ENCODE measurements at places on chromosomes 1 and 21.

DNA sequence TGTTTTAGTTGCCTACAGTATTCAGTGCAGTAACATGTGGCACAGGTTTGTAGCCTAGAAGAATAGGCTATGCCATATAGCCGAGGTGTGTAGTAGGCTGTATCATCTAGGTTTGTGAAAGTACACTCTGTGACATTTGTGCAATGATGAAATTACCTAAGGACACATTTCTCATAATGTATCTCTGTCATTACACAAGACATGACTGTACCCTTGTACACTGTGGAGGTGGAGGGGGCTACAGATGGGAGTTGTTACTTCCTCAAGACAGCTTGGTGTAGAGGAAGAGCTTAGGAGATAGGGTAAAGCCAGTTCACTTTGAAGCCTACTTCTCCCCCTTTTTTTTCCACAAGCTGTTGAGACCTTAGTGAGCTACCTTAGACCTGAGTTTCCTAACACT is 59.7 kb upstream of the RAVER2 start:
- no peak for DNase-seq

DNA sequence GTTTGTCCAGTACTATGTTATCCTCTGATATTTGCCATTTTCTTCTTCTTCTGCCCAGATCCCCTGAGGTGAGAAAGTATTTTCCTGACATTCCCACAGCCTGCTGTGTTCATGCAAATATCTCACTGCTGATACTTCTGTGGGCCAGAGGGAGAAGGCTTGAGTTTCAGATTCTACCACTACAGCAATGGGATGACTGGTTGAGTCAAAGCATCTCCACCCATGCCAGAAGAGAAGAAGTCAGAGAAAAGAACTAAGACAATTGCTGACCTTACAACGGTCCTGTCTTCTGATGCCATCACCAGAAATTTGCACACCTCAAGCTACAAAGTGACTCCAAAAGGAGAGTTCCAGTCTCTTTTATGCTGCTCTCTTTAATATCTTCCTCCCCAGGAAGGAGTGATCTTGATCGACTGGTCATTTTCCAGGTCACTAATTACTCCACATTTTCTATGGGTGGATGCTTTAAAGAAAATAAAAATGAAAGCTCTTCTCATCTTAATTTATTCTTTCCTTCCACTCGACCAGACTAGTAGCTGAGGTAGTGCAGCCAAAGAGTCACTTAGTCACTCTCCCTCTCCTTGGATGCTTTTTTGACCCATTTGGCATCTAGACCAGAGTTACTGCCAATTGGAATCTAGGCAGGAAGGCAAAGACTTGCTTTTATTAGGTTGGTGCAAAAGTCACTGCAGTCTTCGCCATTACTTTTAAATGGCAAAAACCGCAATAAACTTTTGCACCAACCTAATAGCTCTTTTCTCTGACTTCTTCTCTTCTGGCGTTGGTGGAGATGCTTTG is 195.1 kb downstream of the PTPRC start:
- no peak for DNase-seq

DNA sequence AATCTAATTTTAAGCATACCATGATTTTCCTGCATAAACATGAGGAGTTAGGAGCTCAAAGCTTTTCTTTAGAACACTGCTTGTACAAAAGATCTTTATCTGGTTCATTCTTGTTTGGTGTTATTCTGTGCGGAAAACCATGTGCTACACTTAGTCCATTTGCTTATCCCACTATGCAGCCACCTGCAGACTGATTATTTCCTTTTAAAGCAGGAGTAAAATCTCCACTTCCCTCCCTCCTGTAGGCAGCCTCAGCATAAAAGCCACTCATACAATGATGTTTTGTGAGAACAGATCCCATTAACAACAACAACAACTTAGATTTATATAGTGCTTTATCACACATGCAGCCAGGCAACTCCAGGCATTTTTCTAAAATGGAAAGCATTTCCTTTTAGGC is 355.3 kb upstream of the NEGR1 start:
- no peak for DNase-seq

DNA sequence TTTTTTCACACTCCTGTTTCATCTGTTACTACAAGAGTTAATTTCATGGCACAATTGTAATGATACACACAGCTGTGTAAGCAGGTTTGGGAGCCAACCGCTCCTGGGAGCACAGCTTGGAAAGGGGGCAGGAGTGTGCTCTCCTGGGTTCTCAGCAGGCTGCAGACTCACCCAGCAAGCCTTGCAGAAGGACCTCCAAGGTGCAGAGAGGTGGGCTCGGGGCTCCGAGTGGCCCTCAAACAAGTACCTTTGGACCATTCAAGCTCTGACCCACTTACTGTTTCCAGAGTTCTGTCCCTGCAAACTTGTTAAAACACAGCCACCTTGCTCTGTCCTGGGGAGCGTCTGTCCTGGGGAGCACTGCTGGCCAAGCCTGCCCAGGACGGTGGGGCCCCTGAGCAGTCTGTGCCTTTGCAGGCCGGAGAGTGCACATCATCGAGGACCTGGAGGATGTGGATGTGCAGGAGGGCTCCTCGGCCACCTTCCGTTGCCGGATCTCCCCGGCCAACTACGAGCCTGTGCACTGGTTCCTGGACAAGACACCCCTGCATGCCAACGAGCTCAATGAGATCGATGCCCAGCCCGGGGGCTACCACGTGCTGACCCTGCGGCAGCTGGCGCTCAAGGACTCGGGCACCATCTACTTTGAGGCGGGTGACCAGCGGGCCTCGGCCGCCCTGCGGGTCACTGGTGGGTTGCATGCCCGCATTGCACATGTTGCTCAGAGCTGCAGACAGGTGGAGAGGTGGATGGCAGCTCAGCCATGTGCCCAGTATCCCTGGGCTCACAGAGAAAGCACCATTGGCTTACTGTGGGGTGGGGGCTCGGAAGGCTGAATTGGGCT is 78.0 kb downstream of the OBSCN start:
- no peak for DNase-seq

GRCh38 chr1:89089962-89090361 is 25.0 kb upstream of the GBP1 start:
- no peak for DNase-seq
